ENCODE measurements at places on chromosomes 12 and 14.

DNA sequence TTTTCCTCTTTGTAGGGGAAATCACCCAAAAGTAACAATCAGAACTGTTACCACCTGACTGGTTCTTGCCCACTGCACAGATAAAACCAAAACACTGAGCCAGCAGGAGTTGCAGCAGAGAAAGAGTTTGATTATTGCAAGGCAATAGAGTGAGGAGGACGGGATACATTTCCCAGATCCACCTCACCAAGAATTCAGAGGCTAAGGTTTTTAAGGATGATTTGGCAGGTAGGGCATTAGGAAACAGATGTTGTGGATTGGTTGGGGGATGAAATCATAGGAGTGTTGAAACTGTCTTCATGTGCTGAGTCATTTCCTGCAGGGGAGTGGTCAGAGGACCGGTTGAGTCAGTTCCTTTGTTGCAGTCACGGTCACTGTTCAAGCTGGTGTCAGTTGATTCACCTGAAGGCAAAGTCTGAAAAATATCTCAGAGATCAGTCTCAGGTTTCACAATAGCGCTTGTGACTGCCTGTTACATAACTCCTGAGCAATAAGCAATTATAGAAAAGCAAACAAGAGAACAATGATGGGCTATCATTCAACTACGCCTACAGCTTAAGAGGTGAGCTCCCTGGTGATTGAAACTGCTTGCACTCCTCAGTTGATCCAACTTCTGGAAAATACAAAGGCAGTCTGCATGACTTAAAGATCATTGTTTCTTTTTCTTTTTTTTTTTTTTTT lies 20.3 kb upstream of the AMN1 start:
- no peak for DNase-seq

DNA sequence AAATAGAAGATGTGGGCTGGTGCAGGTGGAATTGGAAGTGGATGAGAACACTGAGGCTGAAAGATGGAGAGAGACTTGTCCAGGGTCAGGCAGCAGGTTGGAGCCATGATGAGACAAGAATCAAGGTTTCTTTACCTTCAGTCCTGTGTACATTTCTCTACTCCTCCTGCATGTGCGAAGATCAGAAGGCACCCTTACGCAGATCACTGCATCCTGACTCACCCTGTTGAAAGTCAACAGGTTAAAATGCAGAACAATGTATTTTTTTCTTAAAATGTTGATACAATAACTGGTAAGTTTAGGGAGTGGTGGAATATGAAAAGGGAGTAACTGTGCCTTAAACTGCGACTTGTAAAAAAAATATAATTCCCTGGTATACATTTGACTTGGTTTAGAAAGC lies 47.8 kb downstream of the TESPA1 start:
- DNase-seq, result no peak

- DNase-seq, result no peak
Observed at GRCh38 chr12:119840168-119840567, 37.0 kb downstream of the CIT start.

DNA sequence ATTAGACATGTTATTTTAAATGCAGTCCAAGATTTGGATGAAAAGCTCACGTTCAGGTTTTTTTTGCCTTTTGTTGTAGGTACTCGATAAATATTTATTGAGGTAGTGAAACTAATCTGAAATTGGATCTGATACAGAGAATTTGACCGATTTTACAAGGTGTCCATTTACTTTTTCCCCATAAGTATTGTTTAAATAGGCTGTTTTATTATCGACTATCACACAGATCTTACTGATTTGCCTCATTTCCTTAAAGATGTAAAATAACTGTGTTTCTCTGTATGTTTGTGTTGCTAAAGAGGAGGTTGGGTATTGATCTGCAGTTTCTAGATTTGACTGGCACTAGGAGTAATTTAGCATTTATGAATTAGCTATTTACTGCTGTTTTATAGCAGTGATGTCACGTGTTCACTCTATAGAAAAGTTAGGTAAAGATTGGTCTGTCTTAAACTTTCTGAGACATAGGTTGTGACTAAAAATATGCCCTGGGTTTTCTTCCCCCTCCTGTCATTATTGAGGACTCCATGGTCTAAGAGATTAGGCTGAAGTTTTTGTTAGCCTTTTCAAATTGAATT lies 3.5 kb downstream of the RAP1B start:
- DNase-seq, result no peak

DNA sequence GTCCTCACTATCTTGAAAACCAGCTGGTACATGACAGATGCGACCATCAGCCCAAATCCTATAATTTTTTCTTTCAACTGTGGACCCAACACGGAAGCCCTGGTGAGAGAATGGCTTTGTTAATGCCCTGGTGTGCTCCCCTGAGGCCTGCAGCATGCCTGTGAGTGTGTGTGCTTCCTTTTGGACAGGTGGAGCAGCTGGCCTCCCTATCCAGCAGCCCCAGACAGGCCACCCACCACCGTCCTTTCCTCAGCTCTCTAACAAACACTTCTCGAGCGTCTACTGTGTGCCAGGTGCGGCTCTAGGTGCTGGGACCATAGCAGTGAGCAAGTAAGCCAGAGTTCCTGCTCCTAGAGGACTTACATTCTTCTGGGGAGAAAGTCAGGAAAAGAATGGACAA lies 78.9 kb upstream of the GZMB start:
- DNase-seq, result no peak

- DNase-seq, result no peak
Observed at GRCh38 chr12:94767956-94768355, 117.6 kb upstream of the TMCC3 start.

GRCh38 chr14:32578181-32578580 lies 249.1 kb downstream of the AKAP6 start:
- DNase-seq, result no peak

GRCh38 chr12:89192429-89192828 lies 159.9 kb downstream of the DUSP6 start:
- DNase-seq, result no peak

GRCh38 chr12:123445388-123446332 lies 9.2 kb upstream of the RILPL2 start:
- DNase-seq, result no peak

DNA sequence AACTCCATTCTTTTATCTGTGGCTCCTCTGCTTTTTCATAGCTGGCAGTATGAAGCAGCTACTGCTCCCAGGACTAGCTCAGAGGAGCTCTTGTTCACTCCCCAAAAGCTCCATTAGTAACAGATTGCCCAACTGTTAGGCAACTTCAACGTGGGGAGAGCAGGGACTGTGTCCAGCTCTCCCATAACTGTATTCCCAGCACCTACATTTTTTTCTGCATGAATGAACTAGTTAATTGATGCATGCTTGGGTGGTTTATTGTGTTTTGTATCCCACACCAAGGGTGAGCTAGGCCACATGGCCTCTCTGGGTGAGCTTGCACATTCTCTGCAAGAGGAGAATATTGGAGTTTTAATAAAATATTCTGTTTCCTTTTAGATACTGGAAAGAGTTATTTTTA lies 15.2 kb downstream of the STON2 start:
- DNase-seq, result no peak

GRCh38 chr14:90519262-90519920 lies 122.6 kb downstream of the CALM1 start:
- no peak for DNase-seq

- no peak for DNase-seq
Observed at GRCh38 chr12:90922145-90922627, 32.8 kb downstream of the CCER1 start.

DNA sequence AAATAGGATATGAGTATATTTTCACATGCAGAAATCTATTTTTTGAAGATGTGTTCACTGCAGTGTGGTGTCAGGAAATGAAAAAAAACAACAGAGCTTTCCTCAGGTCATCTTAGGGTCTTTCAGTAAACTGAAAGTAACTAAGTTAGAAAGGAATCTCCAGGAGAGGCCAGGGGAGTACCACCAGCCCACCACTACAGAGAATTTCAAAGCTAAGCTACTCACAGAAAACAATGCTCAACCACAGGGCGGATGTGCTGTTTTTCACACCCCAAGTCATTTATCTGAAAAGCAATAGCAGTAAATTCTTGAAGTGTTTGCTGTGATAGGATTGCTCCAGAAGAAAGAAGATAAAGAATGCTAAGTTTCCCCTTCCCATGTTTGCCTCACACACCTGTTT lies 79.0 kb downstream of the IFNG start:
- DNase-seq, result no peak

DNA sequence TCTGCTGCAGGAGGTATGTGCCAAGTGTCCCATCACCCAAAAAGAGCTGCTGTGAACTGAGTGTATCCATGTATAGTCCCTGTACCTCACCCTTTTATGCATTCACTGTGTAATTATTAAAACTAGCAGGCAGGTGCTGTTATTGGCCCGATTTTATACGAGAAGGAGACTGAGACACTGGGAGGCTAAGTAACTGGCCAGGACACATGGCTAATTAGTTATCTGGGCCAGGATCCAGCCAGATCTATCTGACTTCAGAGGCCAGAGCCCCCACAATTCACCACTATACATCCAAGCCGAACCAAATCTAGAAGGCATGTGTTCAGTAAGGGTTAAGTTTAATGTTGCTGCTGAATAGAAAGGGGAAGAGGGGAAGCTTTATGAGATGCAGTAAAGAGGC lies 73.4 kb downstream of the FRMD6 start:
- no peak for DNase-seq

DNA sequence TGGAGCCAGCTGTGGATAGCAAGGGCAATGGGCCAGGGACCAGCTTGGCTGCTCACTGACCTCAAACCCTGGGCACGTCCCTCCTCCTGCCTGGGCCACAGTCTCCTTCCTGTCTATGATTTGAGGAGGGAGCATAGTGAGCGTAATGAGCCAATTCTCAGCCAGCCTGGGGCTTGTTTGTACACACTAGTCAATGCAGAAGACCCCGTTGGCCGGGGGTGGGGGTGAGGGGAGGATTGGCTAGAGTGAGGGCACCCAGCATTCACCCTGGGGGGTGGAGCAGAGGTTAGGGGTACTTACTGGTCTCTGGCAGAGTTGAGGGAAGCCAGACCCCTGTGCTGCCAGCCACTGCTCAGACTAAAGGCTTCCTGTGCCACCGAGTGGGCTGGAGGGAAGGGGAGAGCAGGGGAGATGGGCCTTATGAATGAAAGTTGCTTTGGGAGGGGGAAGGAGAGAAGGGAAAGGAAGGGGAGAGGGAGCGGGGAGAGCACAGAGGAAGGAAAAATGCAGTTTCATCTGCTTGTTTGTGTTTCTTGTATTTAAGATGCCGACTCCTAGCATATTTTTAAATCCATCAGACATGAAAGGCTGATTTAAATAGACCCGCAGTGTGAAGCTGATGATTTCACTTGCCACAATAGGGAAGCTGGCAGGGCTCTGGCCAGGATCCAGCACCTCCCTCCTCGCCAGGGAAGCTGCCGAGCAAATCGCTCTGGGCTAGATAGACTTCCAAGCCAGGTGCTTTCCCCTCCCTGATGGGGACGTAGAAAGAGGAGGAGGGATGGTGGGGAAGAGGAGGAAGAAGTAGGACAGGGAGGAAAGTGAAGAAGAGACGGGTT lies 114.0 kb downstream of the PRMT8 start:
- DNase-seq, result peak; percentile 73

- peak; percentile 29 for DNase-seq
Observed at GRCh38 chr12:57583008-57583831, 7.8 kb upstream of the PIP4K2C start.
